Caco-2 (cell line): ENCODE measurements at places on chromosomes 1 and 21. TPM values are rescaled to one million over a fixed set of nuclear protein-coding genes. Genes with fewer than 3 reads are reported as not detected.
A peak's percentile ranks its signal among the peaks of the same experiment; 100 is the strongest.

GRCh38 chr1:151817353-151817730, 12.1 kb upstream of the LINGO4 start:
- DNase-seq: no peak

DNA sequence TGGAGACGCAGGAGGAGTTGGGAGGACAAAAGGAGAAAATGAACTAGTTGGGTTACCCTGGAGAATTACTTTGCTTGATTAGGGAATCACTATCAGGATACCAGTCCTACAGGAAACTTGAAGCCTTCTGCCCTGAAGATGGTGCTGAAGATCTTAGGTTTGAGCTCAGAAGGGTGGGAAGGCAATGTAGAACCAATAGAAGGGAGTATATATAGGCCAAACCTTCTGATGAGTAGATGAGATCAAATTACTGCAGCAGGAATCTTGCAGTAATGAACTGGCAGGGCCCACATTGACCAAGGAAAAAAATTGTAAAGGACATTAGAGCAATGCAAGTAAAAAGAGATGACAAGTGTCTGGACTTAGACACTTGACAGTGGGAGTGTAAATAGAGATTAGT, 116.3 kb upstream of the CACYBP start:
- no peak for DNase-seq

DNA sequence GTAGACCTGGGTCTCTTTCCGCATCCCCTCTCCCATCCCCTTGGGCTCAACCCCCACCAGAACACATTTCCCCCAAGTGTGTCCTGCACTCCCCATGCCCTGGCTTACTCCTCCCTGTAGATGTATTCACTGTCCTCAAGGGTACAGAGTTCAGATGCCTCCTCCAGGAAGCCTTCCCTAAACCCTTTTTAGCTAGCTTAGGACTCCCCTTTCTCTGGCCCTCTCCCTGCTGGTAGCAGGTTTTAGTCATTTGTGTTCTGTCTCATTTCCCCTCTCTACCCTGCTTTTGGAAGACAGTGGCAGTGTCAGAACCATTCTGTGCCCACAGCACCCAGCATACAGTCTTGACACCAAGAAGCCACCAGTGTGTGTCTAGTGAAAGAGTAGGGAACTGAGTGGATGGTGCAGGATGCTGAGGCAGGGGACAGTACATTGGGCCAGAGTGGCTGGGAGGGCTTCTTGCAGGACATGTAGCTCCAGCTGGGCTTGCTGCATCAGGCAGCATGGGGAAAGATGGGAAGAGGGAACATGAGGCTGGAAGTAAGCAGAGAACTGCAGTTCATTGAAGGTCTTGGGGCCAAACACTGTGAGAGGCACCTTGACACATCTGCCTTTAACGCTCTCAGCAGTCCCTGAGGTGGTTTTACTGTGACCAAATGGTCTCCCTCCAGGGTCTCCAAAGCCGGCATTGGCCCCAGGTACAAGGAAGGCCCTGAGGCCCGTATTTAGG, 2.5 kb downstream of the FOXO6 start:
- no peak for DNase-seq

- DNase-seq: peak; percentile 45
Observed at GRCh38 chr1:83818916-83819315, 180.0 kb downstream of the TTLL7 start.

- no peak for DNase-seq
Observed at GRCh38 chr21:19076031-19076430, 672.4 kb upstream of the TMPRSS15 start.

GRCh38 chr21:29664615-29665014, 275.2 kb downstream of the GRIK1 start:
- DNase-seq: no peak

DNA sequence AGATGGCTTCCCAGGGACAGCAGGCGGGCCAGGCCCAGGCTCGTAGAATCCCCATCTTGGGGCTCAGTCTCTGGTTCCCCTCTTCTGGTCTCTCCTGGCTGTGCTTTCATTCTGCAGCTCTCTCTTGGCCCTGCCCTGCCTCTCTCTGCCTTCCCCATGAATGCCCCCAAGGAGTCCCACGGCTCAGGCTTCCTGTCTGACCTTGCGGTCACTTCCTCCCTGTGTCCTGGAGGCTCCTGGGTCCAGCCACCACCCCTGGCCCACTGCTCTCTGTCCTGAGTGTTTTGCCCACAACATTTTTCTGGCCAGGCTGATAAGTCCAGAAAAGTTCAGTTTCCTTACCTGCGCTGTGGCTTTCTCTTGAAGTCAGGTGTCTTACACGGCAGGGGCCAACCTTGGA, 29.1 kb downstream of the PIGP start:
- DNase-seq: no peak

- DNase-seq: no peak
Observed at GRCh38 chr1:19419691-19420090, 65.6 kb downstream of the CAPZB start.

- DNase-seq: no peak
Observed at GRCh38 chr1:195158091-195158490, 1450.1 kb downstream of the KCNT2 start.

DNA sequence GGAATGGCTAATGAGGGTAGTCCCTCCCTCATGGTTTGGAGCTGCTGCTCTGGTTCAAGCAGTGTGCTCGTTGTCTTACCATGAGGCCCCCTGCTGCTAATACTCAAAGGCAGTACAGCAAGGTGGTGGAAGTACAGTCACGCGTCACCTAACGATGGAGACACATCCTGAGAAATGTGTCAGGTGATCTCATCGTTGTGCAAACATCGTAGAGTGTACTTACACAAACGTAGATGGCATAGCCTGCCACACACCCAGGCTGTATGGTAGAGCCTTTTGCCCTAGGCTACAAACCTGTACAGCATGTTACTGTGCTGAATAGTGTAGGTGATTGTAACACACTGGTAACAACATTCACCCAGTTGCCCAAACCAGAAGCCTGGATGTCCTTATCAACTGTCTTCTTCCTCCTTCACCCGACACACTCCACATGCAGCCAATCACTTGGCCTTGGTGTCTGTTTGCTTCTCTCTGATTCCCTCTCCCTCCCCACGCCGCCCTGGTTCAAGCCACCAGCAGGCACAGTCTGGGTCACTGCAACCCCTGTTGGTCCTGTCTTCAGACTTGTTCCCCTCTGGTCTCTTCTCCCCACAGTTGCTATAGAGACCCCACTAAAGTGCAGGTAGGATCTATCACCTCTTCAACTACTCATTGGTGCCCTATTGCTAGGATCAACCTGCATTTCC, 6.0 kb upstream of the KCNA2 start:
- DNase-seq: no peak

Gene CSF3R
- total RNA-seq: 1.3 and 1.4 TPM in 2 replicates

Gene NKAIN1
- total RNA-seq: 0.12 TPM in 1 of 2 replicates, not detected in the other

Gene KDF1
- 13.5 and 14.1 TPM in 2 replicates for total RNA-seq

Gene ATP5PO
- total RNA-seq: 232 and 247 TPM in 2 replicates

Gene PGLYRP4
- total RNA-seq: not detected in 2 replicates
